ENCODE measurements at places on chromosomes 5 and 9. TPM values are rescaled to one million over a fixed set of nuclear protein-coding genes. Genes with fewer than 3 reads are reported as not detected.

Gene ZNF483
- total RNA-seq = 0.40 TPM

Gene GARIN3
- total RNA-seq = not detected

Gene PCDHB7
- total RNA-seq = not detected

Gene PIP5KL1
- total RNA-seq = 1.1 TPM

Gene UBTD2
- 14.1 TPM for total RNA-seq

Gene COL5A1
- 39.0 TPM for total RNA-seq

Gene SLC6A3
- total RNA-seq = 0.15 TPM

Gene PCDHB10
- 0.06 TPM for total RNA-seq

Gene CD180
- not detected for total RNA-seq

Measured in A549 treated with RU486 at 1 μM for 4 hours (cell line).